ENCODE measurements at places on chromosomes 16 and 17.

DNA sequence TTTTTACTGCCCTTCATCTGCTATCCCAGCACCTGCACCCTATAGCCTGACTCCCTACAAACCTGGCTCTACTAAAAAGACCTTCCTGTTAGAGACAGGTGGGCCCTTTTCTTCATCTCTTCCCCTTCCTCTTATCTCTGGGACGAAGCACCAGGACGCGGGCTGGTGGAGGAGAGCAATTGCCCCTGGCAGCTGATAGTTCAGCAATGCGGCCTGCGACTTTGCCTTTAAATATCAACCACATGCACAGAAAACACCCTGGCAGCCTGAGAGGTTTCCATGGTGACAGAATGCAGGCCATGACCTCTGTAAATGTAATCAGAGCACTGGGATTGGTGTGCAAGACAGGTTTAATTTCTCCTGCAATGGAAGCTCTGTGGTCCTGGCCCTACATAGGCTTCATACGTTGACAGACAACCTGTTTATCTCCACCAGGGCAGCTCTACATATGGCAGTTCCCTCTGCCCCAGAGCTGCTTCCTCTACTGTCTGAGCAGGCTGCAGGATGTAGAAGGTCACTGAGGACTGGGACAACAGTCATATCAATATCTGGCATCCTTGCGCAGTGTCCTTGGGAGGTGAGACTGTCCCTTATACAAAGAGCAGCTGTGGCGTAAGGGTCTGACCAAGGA lies 10.0 kb upstream of the SKAP1 start:
- no peak for DNase-seq

- peak; percentile 4 for DNase-seq
These were observed 478.4 kb downstream of the TOX3 start for GRCh38 chr16:52068447-52069074.

- DNase-seq, result no peak
These were observed at the start of gene LCAT for GRCh38 chr16:67943619-67944504. Gene LCAT (minus strand): TSS chr16:67944120. CDS start chr16:67944101, 19 bp downstream.

DNA sequence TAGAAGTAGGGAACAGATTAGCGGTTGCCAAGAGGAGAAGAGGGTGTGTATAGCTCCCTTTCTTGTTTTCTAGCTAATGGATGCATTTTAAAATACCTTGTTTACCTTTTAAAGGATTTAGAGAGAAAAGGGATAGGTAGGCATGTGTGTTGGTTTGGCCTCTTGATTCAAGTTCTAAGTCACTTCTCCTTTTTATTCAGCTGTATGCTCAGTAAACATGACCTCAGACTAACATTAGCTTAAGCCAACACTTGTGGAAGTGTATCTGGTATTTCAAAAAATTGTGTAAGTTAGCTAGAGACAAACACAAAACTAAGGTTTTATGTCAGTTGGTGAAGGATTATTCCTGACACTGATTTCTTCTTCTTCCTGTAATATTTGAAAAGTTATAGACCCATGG lies 204.1 kb upstream of the NOG start:
- no peak for DNase-seq

DNA sequence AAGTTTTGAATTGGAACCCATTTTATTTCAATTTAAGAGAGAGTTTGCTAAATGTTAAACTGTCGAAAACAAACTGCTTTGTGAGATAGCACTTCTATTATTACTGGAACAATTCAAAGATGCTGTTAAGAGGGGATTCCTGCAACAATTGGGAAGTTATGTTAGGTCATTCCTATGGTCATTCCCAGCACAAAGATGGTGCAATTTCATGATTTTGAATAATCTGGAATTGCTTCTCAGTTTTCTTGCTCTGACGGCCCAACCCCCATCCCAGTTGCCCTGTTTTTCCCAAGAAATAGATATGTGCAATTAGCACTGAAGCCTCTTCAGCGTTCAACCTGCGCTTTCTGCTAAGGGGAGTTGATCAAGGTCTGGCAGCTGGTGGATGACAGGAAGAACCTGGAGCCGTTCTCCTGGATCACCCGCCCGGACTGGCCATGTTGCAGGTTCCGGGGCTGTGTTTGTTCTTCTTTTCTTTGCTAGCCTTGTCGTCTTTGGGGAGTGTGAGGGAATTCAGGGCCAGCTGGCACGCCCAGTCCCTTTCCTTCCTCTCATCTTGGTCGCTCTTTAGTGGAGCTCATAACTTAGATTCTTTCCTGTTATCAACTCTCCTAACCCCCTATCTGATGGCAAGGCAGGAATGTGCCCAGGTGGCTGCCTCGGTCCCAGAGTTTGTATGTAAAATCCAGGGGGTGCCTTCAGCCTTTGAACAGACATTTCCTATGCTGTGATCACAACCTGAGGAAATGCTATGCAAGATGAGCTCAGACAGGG lies 29.0 kb upstream of the IRF8 start:
- DNase-seq, result no peak

- DNase-seq, result no peak
These were observed 9.6 kb downstream of the ABHD15 start for GRCh38 chr17:29557085-29557738.

GRCh38 chr16:61007694-61008093 lies 1028.5 kb downstream of the CDH8 start:
- no peak for DNase-seq

GRCh38 chr17:48590607-48591161 lies 643 bp upstream of the HOXB3 start:
- no peak for DNase-seq

- no peak for DNase-seq
These were observed 152.9 kb downstream of the CLEC16A start for GRCh38 chr16:11097094-11097786.

- DNase-seq, result no peak
These were observed 9.2 kb downstream of the CCL17 start for GRCh38 chr16:57413733-57414132.

DNA sequence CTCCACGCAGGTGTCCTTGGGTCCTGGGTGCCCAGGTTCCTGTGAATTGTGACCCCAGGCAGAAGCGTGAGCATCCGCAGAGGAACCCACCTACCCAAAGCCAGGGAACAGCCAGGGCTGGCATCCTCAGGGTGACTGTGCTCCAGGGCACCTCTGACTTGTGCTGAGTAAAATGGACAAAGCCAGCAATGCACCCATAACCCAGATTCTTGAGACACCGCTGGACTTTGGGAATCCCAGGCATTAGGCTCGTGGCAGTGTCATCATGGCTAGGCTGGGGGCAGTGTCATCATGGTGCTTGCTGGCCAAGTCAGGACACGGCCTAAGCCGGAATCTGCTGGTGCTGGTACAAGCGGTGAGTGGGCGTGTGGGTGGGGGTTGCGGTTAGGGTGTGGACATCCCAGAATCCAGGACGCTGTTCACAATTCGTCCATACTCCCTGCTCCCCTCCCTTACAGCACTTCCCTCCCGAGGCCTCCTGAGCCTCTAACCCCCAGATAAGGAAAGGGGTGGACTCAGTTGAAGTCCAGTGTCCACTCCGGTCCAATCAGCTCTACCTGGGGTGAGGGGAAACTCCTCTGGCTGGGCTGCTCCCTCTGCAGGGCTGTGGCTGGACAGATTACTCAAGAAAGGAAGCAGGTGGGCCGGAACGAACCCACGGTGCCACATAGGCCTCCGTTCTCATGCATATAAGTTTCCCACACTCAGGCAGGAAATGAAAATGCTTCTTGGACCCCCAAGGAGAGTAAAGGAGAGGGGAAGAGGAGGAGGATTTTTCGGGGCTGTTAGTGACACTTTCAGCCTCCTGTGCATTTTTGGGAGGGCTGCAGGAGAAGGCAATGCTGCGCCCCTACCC lies 138.9 kb downstream of the SEC14L1 start:
- DNase-seq, result peak; percentile 59

DNA sequence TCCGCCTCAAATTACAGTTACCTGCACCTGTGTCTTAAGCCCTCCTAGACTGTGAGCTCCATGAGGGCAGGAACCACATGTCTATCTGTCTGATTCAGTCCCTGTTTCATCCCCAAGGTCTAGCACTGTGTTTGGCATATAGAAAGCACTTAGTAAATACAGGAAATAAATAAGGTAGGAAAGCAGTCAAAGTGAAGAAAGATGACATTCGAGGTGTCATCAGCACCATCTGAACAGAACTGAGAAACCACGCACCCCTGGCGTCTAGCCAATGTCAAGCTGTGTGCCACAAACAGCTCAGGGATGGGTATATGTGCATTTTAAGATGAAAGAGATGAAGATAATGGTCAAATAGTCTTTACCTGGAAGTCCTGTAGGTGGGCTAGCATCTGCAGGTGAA lies 79.6 kb upstream of the ATP2A3 start:
- DNase-seq, result no peak

GRCh38 chr16:13143551-13143950 lies 242.2 kb downstream of the SHISA9 start:
- DNase-seq, result no peak

DNA sequence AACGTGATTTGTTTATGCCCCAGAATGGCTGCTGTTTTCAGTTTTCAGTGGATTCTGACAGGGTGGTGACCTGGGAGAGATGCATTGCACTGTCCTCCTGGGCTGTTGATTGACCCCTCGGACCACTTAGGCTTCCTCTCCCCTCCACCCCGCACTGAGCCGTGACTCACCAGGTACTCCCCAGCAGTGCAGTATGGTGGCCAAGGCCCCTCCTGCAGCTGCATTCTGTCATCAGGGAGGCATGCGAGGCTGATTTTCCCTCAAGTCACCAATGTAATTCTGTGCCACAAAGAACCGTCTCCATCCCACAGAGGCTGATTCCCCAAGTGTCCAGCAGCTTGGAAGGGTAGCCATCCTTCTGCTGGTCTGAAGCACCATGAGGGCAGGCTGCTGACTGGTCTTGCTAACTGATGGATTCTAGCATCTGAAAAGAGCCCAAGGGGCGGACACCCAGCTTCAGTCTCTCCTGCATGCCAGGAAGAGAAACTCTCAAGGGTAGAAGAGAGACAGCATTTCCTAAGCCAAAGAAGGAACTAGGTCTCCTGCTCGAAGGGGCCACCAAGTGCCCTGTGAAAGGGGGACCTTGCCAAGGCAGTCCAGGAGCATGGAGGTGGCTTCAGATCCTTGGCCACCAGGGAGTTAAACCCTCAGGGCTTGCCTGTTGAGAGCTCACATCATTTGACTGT lies 148.1 kb downstream of the SOCS1 start:
- DNase-seq, result no peak

DNA sequence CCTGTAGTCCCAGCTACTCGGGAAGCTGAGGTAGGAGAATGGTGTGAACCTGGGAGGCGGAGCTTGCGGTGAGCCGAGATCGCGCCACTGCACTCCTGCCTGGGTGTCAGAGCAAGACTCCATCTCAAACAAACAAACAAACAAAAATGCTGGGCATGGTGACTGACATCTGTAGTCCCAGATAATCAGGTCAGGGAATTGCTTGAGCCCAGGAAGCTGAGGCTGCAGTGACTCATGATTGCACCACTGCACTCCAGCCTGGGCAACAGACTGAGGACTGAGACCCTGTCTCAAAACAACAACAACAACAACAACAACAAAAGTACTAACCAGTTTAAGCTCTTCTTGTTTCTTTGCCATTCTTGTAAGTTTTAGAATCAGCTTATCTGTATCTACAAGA lies 383.0 kb upstream of the PMFBP1 start:
- DNase-seq, result no peak

DNA sequence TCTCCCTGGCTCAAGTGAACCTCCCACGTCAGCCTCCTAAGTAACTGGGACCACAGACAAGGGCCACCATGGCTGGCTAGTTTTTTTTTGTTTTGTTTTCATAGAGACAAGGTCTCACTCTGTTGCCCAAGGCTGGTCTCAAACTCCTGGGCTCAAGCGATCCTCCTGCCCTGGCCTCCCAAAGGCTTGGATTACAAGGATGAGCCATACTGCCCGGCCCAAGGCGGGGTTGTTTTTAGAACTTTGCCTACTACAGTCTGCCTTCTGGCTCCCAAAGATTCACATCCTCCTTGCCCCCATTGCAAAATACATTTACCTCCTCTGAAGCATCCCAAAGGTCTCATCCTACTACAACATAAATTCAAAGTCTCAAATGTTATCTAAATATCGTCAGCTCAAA lies 49.5 kb upstream of the PHOSPHO1 start:
- no peak for DNase-seq

DNA sequence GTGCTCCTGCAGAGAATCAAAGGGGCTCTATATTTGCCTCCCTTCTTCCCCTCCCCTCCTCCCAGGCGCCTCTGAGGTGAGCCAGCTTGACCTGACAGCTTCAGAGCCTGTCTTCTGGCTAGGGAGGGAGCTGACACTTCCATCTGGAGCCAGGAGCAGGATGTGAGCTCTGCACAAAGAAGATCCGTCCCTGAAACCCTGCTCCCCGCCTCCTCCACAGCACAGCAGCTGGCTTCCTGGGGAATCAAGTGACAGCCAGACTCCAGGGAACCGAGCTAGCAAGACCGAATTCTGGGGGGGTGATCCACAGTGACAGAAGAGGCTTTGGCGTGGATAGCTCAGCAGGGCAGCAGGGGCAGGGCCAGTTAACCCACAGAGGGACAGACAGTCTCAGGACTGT lies 37.2 kb downstream of the CCDC182 start:
- DNase-seq, result no peak

DNA sequence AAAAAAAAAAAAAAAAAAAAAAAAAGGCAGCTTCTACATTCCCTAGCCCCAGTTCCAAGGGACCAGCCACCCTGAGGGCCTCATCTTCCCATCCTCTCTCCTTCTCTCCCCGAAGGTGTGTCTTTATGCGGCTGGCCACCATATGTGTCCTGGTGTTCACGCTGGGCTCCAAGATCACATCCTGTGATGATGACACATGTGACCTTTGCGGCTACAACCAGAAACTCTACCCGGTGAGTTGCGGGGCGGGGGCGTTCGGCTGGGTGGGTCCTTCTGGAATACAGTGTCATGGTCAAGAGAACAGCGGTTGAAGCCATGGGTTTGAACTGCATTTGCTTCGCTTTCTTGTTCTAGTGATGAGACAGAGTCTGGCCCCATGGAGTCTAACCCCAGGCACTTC lies 22.6 kb upstream of the COQ7 start:
- no peak for DNase-seq

DNA sequence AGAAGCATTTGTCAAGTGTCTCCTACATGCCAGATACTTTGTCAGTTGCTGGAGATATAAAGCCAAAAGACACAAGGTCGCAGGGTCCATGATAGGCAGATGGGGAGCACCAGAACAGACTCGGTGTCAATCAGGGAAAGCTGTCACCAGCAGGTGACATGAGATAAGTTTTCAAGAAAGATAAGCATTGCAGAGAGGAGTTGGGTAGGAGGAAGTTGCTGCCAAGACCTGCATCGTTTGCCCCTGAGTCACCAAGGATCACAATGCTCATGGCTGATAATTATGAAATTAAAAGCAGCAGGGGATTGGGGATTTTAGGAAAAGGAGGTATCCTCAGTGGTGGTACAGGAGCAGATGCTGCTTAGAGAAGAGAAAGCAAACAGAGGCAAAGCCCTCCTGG lies 551.1 kb upstream of the CDH11 start:
- DNase-seq, result no peak

GRCh38 chr17:20086416-20087076 lies 77.4 kb downstream of the SPECC1 start:
- peak; percentile 13 for DNase-seq
